Cortex of kidney (tissue), 1 donor: ENCODE measurements at places on chromosomes 1 and 21.

- no peak for DNase-seq
Measured at GRCh38 chr1:203424861-203425662, 50.5 kb upstream of the PRELP start.

- DNase-seq, result no peak
Measured at GRCh38 chr1:2130156-2130555, 64.4 kb downstream of the FAAP20 start.

DNA sequence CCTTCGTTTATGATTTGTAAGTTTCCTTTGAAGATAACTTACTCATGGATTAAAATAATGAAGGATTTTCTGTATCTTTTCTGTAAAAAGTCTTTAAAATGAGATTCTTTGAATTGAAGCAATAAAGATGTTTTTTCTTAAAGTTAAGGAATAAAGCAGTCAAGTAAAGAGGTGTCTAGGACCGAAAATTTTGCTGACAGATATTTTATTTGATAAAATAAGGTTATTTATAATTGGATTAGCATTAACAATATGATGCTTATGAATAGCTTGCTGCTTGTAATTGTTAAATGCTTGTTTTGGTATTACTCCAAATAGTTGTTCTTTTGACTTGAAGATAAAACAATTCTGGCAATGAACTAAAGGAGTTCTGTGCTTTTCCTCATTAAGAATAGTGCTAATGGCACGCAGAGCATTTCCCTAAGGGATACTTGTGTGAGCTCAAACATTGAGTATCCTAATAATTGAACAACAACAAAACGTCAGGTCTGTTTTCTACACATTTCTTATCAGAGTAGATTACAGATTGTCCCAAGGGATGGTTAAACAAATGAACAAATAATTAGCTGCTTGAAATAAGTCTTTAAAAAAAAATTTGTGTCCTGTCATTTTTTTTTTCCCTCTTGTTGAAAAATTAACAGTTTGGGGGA lies 16.6 kb downstream of the TSNAX start:
- DNase-seq, result no peak

GRCh38 chr1:10720635-10721034 lies 75.8 kb downstream of the CASZ1 start:
- no peak for DNase-seq

GRCh38 chr21:28832013-28832714 lies 160.5 kb downstream of the LTN1 start:
- DNase-seq, result no peak

DNA sequence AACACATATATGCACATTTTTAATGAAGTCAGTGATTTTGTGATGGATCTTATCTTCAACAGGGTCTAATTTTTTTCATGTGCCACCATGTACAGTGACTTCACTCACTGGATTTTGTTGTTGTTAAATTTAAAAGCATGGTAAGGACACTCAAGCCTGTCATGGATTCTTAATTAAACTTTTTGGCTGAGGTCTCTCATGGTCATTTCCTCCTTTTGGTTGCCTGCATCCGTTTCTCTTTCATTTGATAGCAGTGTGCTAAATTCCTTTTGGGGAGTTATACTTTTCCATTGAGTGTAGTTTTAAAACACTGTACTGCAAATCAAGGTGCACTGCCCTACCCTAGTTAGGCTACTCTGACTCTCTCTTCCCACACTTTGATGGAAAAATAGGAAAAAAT lies 13.2 kb upstream of the CRB1 start:
- no peak for DNase-seq

DNA sequence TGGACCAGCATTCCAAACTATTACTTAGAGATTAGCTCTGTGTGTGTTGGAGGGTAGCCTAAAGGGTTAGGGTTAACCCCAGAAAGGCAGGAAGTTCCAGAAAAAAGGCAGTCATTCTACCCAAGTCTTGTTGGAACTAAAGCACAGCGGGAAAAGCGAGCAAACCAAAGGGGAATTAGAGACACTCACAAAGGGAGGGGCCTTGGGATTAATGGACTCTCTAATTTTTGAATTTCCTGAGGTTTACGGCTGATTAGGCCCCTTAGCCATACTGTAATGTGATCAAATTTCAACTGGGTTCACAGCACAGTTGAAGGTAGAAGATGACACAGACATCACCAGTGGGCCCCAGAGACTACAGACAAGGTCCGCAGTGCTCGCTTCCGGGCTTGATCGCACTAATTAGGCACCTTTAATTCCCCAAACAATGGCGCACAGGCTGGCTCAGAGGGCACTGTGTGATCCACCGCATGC lies 28.3 kb downstream of the CAPZB start:
- DNase-seq, result no peak

DNA sequence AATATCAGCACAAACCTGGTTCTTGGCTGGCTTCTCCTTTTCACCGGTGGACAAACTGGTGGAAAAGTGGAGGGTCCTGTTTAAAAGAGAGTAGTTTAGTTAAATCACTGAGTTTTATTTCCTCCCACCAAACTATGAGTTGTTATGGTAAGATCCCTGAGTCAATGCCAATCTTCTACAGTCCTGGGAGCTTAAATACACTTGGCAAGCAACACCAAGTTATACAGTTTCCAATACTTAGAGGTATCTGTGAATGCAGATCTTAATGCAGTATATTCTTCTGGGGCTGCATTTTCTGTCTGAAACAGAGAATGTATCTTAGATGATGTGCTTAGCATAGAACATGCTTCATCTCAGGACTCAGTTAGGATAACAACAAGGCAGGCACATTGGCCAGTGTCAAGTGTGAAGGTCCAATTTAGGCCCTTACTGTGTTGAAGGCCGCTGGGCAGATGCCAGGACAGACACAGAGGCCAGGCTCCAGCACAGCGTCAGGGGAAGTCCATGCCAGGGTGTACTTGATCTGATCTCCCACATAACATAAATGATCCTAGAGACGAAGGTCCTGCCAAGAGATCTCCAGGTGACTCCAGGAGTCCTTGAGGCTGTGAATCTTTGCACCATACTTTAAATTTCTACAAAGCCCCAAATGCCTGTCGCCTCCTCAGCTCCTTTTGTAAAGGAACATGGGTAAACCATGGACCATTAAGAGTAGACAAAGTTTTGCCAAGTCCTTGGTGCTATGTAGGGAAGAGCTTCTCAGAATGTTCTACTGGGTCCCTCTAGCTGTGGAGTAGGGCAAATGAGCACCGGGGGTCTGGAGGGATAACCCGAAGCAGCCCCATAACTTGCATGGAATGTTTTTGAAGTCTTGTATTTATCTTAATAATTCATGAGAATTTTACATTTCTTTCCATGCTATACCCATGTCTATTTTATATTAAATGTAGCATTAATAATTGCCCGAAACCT lies 76.8 kb downstream of the KCNJ15 start:
- DNase-seq, result no peak

DNA sequence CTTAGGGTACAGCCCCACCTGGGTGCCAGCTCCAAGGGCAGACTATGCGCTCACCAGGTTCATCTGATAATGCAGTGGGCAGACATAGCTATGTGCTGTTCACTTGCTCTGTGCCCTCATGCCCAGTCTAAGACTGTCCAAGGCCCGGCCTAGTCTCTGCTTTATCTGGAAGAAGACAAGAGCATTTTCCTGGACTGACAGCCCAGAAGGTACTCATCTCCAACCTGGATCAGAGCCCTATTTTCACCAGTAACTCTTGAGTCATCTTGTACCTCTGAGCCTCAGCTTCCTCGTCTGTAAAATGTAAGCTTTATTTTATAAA lies 28.5 kb upstream of the LRRC8C start:
- DNase-seq, result no peak

DNA sequence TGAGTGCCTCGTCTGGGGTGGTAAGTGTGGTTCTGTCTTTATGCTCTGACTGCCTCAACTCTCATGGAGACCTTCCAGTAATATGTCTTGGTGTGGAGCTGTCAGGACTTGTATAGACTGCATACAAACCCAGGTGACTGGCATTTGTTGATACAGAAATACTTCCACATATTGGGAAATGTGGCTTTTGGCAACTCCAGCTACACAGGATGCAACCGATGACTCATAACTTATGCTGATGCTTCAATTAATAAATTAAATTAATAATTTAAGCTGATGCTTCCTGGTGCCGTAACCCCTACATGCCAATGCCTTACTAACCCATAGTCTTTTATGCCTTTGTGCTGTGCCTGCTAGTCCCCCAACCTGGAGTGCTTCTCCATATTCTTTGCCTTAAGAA lies 72.3 kb upstream of the ARTN start:
- DNase-seq, result no peak

- DNase-seq, result no peak
Measured at GRCh38 chr1:86068841-86069756, 87.5 kb downstream of the COL24A1 start.

DNA sequence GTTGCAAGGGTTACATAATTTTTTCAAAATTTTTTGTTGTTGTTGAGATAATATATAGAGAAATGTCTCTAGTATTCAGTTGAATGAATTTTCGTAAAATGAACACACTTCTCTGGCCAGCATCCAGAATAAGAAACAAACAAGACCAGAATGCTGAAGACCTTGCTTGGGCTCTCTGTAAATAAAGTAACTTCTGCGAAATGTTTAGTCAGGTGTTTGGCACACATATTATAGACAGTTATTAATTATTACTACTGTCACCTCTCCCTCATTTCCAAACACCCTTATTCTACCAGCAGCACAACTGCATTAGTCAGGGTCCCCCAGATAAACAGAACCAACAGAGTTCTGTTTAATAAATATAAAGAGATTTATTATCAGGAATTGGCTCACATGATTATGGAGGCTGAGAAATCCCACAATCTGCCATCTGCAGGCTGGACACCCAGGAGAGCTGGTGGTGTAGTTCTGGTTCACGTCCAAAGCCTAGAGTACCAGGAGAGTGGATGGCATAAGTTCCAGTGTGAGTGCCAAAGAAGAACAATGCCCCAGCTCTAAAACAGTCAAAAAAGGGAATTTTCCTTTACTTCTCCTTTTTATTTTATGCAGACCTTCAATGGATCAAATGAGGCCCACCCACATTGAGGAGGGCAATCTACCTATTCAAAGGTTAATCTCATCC lies 44.1 kb upstream of the KCND3 start:
- no peak for DNase-seq

DNA sequence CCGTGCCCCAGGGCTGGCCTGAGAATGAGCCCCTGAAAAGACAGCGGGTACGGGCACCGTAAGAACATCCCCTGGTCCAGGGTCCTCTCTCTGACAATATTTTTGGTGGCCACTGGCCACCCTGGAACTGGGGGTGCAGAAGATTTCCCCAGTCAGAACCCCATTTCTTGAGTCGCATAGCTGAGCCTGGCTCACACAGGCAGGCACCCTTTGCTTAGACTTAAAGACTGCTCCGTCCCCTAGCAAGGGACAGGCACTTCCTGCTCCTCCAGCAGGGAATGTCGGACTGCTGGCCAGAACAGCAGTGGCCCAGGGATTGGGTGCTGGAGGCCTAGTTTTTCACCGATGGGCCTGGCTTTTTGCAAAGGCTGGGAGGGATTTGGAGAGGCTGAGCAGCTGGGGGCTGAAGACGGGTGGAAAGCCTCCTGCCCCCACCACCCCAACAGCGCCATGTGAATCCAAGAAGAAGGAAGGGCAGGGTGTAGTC lies 4.3 kb downstream of the OLIG2 start:
- no peak for DNase-seq

- no peak for DNase-seq
Measured at GRCh38 chr21:16239659-16240265, 510.0 kb downstream of the USP25 start.

DNA sequence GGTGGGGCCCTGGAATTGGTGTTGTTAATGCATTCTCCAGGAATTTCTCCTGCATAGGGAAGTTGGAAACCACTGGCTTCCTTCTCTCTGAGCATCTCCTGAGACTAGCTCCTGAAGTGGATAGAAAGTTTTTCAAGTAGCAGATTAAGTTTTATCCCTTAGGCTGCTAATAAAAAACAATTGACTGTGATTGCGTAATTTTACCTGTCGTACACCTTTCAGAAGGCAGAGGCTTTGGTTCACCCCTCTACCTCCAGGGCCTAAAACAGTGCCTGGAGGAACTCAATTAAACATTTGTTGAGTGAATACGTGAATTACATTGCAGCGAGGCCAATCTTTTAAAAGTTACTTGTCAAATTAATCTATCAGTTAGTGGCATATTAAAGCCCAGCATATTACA lies 3.4 kb downstream of the ITSN1 start:
- no peak for DNase-seq

- no peak for DNase-seq
Measured at GRCh38 chr1:20840731-20841130, 53.6 kb upstream of the HP1BP3 start.

- no peak for DNase-seq
Measured at GRCh38 chr1:3134381-3135072, 65.5 kb downstream of the PRDM16 start.

- no peak for DNase-seq
Measured at GRCh38 chr1:99535470-99536164, 110.3 kb upstream of the PALMD start.

DNA sequence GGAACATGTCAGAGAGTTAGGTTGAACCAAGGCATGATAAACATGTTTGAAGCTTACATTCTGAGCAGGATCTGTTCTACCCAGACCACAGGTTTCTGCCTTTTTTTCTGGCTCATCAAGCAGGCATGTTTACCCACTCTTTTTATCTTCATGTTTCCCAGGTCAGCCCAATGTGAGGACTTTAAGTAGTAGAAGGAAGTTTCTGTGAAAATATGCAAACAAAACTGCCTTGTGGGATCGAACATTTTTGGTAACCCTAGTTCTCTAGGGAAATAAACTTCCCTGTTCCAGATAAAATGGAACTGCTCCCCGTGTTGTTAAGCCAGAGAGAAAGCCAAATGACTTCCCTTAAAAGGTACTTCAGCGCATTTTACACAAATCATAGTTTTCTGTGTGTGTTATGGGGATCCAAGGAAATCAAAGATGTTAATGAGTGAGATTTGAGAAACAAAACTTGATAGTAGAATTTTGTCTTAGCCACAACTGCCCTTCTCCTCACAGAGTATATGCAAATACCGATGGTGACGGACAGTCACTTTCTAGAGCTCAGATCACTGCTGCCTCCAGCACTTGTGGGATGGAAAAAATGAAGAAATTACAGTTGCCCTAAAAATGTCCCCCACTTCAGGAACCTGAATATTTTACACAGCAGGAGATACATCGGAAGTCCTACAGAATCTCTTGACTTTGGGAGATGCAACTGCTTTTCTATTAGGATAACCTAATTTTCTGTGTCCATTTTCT lies 765 bp upstream of the HIPK1 start:
- no peak for DNase-seq

DNA sequence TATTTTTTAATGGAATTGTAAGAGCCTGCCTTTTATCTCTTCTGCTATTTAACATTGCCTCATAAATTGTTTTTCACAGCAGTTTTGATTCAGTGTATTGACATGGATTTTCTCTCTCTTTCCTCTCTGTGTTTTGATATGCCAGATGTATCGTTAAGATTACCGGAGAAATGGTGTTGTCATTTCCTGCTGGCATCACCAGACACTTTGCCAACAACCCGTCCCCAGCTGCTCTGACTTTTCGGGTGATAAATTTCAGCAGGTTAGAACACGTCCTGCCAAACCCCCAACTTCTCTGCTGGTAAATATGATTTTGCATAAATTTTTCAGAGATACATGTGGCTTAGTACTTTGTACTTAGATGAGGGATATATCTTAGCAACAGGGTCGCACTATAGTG lies 23.1 kb upstream of the DYNLT5 start:
- DNase-seq, result no peak
